ENCODE measurements at places on chromosomes 3 and 15.
A peak's percentile ranks its signal among the peaks of the same experiment; 100 is the strongest.

GRCh38 chr15:33795070-33795469 is 173.2 kb upstream of the CHRM5 start:
- DNase-seq: no peak

DNA sequence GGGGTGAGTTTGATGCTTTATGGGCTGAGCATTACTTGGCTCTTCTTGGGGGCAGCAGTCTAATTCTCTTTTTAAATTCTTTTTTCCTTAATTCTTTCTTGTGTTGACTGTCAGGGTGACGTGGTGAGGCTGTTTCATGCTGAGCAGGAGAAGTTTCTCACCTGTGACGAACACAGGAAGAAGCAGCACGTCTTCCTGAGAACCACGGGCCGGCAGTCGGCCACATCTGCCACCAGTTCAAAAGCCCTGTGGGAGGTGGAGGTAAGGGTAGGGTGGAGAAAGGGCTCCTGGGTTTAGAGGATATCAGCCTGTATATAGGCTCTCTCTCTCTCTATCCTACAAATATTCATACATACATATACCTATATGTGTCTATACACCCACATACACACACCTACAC is 152.3 kb downstream of the ITPR1 start:
- DNase-seq: no peak

GRCh38 chr15:60469893-60470641 is 8.9 kb downstream of the ICE2 start:
- DNase-seq: no peak

GRCh38 chr15:37055481-37055880 is 44.9 kb downstream of the MEIS2 start:
- DNase-seq: no peak

GRCh38 chr3:9081184-9081818 is 118.0 kb upstream of the RAD18 start:
- no peak for DNase-seq

- DNase-seq: no peak
Observed at GRCh38 chr3:65607101-65607500, 431.6 kb downstream of the MAGI1 start.

GRCh38 chr15:90016721-90017120 is 15.6 kb downstream of the ZNF710 start:
- no peak for DNase-seq

GRCh38 chr3:120664926-120665325 is 17.1 kb downstream of the HGD start:
- no peak for DNase-seq

GRCh38 chr3:25582242-25582641 is 82.5 kb downstream of the TOP2B start:
- DNase-seq: no peak

GRCh38 chr3:64030741-64031140 is 7.4 kb upstream of the PSMD6 start:
- DNase-seq: peak; percentile 82

GRCh38 chr3:52399593-52399992 is 45.3 kb downstream of the SEMA3G start:
- DNase-seq: no peak

GRCh38 chr3:161316006-161316689 is 55.2 kb downstream of the SPTSSB start:
- peak; percentile 2 for DNase-seq
